ENCODE measurements at places on chromosomes 11 and 22. TPM values are rescaled to one million over a fixed set of nuclear protein-coding genes. Genes with fewer than 3 reads are reported as not detected.

WBP2NL gene
- 3.3 TPM for polyA plus RNA-seq

IGSF9B gene
- polyA plus RNA-seq = 2.8 TPM

MUC2 gene
- 0.03 TPM for polyA plus RNA-seq

- no peak for DNase-seq
These were observed 4.6 kb downstream of the LRRC32 start for GRCh38 chr11:76665921-76666351.

- no peak for DNase-seq
These were observed 269.4 kb downstream of the CADM1 start for GRCh38 chr11:115234794-115235193.

FOLR2 gene
- 17.6 TPM for polyA plus RNA-seq

All from left lung (tissue), 14 donors.